ENCODE measurements at places on chromosomes 1 and 21.

- DNase-seq = peak; percentile 20
Observed at GRCh38 chr1:166950156-166950555, 25.2 kb downstream of the ILDR2 start.

DNA sequence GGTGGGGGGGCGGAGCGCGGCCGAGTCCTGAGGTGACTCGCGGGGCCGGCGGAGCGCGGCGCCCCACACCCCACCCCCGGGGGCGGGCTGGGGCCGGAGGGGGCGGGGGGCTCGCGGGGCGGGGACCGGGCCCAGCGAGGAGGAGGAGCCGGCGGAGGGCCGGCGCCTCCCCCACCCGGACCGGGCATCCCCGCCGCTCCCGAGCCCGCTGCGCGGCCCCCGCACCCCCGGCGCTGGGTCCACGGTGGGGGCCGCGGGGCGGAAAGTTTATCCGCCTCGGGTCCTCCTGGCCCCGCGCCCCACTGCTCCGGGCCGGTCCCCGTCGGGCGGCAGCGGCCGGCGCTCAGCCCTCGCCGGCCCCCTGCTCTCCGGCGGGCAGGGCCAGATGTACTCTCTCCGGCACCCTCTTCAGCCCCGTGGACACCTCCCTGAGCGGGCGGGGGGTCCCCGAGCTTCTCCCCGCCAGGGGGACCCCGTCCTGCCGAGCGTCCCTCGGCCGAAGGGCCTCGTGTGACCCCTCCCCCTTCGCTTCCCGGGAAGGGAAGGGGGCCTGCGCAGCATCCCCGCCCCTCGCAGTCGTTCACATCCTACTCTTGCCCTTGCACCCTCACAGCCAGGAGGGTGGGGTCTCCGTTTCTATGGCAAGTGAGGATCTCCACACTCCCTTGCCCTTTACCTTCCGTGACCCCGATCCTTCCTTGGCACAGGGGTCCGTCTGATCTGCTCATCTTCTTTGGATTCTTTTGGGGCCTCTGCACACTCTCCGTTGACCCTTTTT lies 663 bp downstream of the CAMTA1 start:
- DNase-seq = no peak

- DNase-seq = no peak
Observed at GRCh38 chr1:214026985-214027384, 39.2 kb downstream of the PROX1 start.

GRCh38 chr21:37711286-37711829 lies 204.9 kb downstream of the KCNJ6 start:
- DNase-seq = no peak

GRCh38 chr1:64263335-64263734 lies 59.9 kb downstream of the UBE2U start:
- no peak for DNase-seq

- DNase-seq = peak; percentile 65
Observed at GRCh38 chr1:160143695-160144094, 7.7 kb upstream of the ATP1A4 start.

- no peak for DNase-seq
Observed at GRCh38 chr1:65151641-65152040, 3.6 kb downstream of the AK4 start.

GRCh38 chr1:18174037-18174436 lies 66.4 kb downstream of the IGSF21 start:
- no peak for DNase-seq

- DNase-seq = peak; percentile 43
Observed at GRCh38 chr1:234583755-234584419, 26.1 kb downstream of the IRF2BP2 start.

DNA sequence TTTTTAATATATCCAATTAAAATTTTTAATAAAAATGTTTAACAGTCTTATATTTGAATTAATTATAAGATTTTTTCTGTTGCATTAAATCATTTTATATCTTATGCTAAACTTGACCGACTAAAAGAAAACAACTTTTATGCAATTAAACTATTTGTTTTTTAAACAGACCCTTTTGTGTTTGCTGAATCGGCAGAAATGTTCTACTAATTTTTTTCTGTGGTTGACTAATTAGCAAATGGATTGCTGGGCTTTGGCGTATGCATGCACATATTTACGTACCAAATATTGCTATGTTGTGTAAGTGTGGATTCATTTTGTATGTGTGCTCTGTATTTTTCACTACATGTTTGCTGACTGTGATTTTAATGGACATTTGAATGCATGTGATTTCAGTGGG lies 174.8 kb downstream of the PBX1 start:
- DNase-seq = no peak

GRCh38 chr1:77584884-77585283 lies 97.6 kb downstream of the ZZZ3 start:
- DNase-seq = no peak

DNA sequence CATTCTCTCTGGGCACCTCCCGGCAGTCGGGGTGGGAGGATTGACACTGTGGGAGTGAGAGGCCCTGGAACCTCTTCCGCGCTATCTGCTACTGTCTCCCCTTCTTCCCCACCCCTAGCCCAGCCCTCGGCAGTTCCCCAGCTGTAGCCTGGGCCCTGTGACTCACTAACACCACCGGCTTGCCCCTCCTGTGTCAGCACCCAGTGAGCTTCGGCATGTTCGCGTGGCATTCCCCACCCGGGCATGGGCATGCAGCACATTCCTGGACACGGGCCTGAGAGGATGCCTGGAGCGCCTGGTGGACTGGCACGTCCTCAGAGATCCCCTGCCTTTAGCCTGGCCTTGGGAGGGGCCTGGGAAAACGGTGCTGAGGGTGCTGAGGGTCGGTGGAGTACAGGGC lies 1.3 kb downstream of the CDK18 start:
- DNase-seq = peak; percentile 27

DNA sequence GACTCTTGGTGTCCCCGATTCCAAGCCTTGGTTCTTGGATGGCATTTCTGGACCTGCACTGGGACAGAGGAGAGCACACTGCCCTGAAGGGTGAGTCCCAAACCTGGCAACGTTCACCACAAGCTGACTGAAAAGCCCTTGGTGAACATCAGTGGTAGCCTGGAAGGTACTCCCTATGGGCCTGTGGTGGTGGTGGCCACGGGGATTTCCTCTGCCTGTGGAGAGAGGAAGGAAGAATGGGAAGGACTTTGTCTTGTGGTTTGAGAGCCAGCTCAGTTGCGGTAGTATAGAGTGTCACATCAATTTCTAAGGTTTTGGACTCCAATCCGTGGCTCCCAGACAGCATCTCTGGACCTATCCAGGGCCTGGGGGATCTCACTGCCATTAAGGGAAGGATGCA lies 50.7 kb downstream of the DNAH14 start:
- DNase-seq = no peak

Data from pons (tissue), 1 donor.